Caco-2 (cell line): ENCODE measurements at places on chromosomes 2 and 18. TPM values are rescaled to one million over a fixed set of nuclear protein-coding genes. Genes with fewer than 3 reads are reported as not detected.

- no peaks in the 10 kb centered on the region for H3K27me3 ChIP-seq
- H3K4me1 ChIP-seq: no peaks in the 10 kb centered on the region
- no peaks in the 10 kb centered on the region for H3K36me3 ChIP-seq
- H3K4me3 ChIP-seq: no peak overlapping the region
These were observed 26.1 kb upstream of the LMAN1 start for GRCh38 chr18:59385191-59385590.

GRCh38 chr18:34862561-34862960 is 152.5 kb downstream of the DTNA start:
- H3K27ac ChIP-seq: no peak overlapping the region
- no peak for DNase-seq
- no peaks in the 10 kb centered on the region for H3K27me3 ChIP-seq
- no peak overlapping the region for H3K4me3 ChIP-seq
- no peaks in the 10 kb centered on the region for H3K36me3 ChIP-seq

- H3K36me3 ChIP-seq: no peaks in the 10 kb centered on the region
- no peak overlapping the region for H3K4me3 ChIP-seq
- H3K27me3 ChIP-seq: no peaks in the 10 kb centered on the region
- no peak for DNase-seq
- peaks cover 13% of the 10 kb centered on the region for H3K4me1 ChIP-seq
These were observed 1.9 kb downstream of the GLB1L start for GRCh38 chr2:219243291-219243761.

GRCh38 chr2:95372216-95372829 is 30.2 kb upstream of the FAHD2A start:
- no peak overlapping the region for H3K4me3 ChIP-seq
- DNase-seq: no peak
- no peaks in the 10 kb centered on the region for H3K36me3 ChIP-seq
- no peaks in the 10 kb centered on the region for H3K4me1 ChIP-seq
- H3K27ac ChIP-seq: no peak overlapping the region

- no peak for DNase-seq
- H3K4me3 ChIP-seq: no peak overlapping the region
- H3K27ac ChIP-seq: no peak overlapping the region
- H3K36me3 ChIP-seq: no peaks in the 10 kb centered on the region
These were observed 652.6 kb downstream of the BCL11A start for GRCh38 chr2:59900728-59901452.

- DNase-seq: peak; percentile 84
- no peaks in the 10 kb centered on the region for H3K4me1 ChIP-seq
- H3K4me3 ChIP-seq: no peak overlapping the region
- H3K27ac ChIP-seq: no peak overlapping the region
These were observed 16.4 kb upstream of the THADA start for GRCh38 chr2:43611987-43612894.

The ZNF519 gene
- 20.0 and 22.3 TPM in 2 replicates for total RNA-seq

The SLC11A1 gene
- 0.12 and 0.32 TPM in 2 replicates for total RNA-seq
